ENCODE measurements at places on chromosomes 4 and X.

- no peak for DNase-seq
These were observed 67.5 kb upstream of the DDX60 start for GRCh38 chr4:168386002-168386401.

- DNase-seq, result peak; percentile 40
These were observed 1.5 kb downstream of the P2RY8 start for GRCh38 chrX:1535241-1536041.

DNA sequence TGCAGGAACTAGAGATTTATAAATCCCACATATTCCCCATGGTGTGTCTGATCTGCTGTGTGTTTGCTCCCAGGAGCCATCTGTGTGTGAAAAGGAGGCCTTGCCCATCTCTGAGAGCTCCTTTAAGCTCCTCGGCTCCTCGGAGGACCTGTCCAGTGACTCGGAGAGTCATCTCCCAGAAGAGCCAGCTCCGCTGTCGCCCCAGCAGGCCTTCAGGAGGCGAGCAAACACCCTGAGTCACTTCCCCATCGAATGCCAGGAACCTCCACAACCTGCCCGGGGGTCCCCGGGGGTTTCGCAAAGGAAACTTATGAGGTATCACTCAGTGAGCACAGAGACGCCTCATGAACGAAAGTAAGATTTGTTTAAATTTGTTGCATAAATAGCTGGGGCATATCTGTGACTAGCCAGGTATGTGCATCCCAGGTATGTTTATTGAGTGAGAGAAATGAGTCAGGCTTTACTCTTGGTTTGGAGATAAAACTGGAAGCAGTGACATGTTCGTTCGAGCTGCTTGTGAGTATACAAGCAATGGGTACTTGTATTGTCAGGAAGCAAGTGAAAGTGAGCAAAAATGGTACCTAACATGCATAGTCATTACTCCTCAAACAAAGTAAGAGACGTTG, 89.5 kb downstream of the PTTG2 start:
- DNase-seq, result no peak

DNA sequence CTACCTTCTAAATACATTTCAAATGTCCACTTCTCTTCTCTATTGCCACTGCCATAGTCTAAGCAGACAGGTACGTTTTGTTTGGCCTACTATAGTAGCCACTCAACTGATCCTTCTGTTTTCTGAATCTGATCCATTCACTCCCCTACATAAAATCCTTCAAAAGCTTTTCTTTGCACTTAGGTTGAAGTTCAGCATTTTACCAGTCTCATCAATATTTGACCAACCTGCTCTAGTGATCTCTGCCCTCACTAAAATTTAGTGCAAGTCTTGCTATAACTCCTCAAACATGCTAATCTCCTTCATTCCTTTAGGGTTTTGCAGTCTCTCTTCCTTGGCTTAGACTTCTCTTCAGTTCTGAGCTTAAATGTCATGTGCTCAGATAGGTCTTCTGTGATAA, 33.4 kb downstream of the EGF start:
- DNase-seq, result no peak

- no peak for DNase-seq
These were observed 206.5 kb downstream of the ENOX2 start for GRCh38 chrX:130696542-130696941.

- no peak for DNase-seq
These were observed 12.7 kb downstream of the WFS1 start for GRCh38 chr4:6282314-6282771.

GRCh38 chr4:16969696-16970135, 71.3 kb upstream of the LDB2 start:
- no peak for DNase-seq

- DNase-seq, result no peak
These were observed 72.8 kb downstream of the IRF2 start for GRCh38 chr4:184401397-184402171.

DNA sequence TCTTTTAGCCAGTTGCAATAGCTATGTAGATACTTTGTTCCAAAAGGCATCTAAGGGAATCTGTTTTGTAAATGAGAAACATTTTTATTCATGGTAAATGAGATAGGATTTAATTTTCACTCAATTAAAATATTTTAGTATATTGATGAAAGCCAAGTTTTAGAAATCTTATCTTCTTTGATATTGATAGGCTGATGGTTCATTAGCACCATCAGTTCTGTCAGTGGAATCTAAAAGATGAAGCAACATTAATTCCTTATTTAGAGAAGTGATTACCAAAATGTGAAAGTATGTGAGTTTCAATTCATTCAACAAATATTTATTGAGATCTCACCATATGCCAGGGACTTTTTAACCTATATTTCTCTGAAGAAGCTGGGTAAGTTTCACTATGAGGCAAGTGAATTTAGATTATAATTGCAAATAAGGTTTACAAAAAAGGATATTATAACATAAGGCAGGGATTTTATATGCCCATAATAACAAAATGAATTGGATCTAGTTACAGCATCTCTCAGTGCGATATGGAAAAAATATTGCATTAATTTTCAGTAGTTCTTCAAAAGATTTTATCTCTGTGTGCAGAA, 79.3 kb downstream of the GABRB1 start:
- no peak for DNase-seq

- DNase-seq, result no peak
These were observed 78.7 kb downstream of the ARAP2 start for GRCh38 chr4:36165631-36166005.

- no peak for DNase-seq
These were observed 49.6 kb downstream of the SHROOM3 start for GRCh38 chr4:76484654-76485053.

DNA sequence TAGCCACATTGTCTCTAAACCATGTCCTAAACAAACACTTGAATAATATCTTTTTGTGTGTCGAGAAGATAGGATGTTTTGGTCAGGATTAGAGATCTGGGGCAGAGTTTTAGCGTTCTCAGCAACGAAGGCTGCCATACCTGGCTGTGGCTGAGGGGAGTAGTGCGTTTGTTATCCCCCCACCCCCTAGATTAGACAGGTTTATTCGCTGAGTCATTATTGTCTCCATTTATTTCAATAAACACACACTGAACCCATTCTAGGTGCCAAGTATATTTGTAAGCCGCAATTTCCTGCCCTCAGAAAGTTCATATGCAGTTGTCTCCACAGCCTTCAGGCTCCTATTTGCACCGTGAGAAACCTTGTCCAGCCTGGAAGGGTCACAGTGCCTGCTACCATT, 1684.8 kb upstream of the TENM3 start:
- no peak for DNase-seq

DNA sequence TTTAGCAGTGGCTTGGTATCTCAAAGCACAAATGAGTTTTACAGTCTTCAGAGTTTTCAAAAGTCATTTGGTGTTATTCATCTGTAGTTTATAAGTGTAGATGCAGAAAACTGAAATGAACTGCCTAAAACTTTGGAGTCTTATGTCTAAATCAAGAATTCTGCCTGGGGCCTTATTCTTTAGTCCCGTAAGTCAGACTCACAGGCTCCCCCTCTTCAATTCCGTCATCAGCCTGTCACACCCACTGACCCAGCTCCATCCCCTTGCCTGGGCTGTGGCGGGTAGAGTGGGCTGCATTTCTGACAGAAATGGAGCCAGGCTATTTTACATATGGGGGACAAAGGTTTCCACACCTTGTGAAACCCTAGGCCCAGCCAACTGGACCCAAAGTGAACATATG, 44.3 kb downstream of the TSPAN5 start:
- no peak for DNase-seq

DNA sequence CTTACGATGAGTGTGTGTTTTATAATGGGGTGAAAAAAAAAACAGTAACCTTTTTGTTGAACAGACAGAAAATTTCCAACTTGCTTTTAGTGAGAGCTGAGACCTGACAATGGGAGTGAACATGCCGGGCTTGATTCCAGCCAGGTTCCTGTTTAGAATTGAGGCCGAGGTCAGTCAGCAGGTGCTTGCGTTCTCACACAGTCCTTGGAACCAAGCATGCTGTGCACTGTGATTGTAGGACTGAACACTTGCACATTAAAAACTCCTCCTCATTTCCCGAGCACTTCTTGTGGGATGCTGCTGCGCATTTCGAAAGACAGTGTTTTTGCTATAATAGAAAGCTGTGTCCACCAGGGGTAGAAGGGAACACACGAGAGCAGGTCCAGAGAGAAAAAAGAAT, 51.8 kb downstream of the TMEM131L start:
- no peak for DNase-seq

GRCh38 chr4:1346781-1347409, at the start of gene UVSSA:
UVSSA (plus strand) TSS chr4:1347208; CDS start chr4:1348092, 884 bp downstream.
- peak; percentile 96 for DNase-seq

DNA sequence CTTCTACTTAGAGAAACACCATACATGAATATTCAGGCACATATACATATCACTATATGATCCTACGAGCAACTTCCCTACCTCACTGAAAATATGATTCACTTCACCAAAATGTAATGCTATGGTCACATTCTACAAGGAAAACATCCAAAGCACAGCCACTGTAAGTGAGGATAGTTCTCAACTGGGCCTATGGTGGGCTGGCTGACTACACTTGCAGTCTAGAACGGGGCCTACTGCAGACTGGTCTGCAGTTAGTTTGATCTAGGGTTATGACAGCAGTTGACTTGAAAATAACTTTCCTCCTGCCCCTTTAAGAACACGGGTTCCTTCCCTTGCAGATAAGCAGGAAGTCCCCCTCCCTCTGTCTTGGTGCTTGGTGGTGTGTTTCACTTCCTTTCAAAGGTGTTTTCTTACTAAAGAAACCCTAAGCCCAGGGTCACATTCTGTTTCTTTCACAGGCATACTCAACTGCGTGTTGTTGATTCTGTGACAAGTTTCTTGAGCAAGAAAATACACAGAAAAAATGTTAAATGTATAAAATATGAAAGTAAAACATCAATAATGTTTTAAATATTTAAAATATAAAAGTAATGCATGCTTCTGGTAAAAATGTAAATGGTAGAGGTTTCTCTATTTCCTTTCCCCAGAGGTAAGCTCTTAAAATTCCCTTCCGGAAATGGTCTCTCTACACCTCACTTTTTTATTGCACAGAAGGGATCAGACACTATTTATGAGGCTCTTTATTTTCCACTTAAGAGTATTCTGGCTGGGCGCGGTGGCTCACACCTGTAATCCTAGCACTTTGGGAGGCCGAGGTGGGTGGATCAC, 18.0 kb upstream of the TMSB4X start:
- DNase-seq, result peak; percentile 87

DNA sequence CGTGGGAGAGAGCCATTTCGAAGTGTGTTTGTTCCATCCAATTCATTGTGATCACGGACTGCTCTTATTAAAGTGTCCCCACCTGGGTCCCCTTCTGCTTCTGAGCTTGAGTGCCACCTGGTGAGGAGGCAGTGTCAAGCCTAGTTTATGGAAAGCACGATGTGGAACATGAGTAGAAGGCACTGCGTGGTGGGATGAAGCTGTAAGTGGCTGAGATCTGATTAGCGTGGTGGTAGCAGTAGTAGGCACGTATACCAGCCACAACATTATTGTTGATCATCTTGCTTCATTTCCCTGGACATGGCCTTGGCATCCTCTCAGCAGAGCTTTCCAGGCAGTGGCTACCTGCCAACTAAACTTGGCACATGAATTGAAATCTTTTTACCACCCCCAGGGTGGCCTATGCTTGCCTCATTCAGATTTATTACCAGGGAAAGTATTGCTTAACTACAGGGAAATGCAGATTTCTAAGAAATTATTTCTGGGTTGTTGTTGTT, 46.4 kb downstream of the GPAT3 start:
- no peak for DNase-seq

DNA sequence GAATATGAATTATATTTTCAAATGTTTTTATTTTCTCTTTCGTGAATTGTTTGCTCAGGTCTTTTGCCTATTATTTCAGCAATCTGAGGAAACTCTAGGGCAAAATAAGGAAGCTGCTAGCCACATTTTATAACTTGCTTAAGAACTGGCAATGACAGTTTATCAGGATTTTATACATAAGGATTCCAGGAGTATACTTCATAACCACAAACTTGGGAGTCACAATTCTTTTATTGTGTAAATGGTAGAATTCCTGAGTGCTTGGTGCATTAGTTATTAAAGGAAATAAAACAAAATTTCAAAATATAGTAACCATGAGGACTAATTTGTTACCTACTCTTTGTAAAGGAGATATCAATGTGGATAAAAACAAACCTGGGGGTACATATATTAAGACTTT, 54.4 kb downstream of the PALLD start:
- no peak for DNase-seq

DNA sequence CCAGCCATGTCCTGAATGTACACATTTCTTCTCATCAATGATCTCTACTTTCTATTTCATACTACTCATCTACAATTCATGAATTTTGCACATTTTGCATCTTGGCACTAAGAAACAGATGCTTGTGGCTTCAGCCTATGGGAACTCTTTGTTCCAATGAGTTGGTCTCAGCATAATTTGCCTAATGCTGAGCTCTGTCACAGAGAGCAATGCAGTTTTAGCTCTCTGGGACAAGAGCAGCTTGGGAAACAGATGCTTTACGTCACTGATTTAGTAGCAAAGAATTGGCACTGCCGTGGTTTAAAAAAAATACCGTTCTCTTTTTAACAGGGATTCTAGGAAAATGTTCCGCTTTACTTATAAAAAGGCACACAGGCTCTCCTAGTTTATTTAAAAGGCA, 162.4 kb downstream of the WDFY3 start:
- DNase-seq, result no peak

GRCh38 chrX:15694941-15695451, 30.4 kb upstream of the CLTRN start:
- no peak for DNase-seq

DNA sequence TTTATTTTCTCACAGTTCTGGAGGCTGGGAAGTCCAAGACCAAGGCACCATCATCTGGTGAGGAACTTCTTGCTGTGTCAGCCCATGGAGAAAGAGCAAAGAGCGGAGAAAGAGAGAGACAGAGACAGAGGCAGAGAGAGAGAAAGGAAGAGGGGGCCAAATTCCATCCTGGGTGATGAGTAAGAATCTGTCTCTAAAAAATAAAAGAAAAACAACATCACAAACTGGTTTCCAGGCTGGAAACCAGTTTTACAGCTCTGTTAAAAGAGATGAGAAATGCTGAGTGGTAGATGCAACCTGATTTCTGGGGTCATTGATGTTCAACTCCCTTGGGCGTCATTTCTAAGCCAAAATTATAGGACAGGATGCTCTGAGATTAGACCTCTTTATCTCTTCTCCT, 72.9 kb downstream of the SHOX start:
- no peak for DNase-seq

DNA sequence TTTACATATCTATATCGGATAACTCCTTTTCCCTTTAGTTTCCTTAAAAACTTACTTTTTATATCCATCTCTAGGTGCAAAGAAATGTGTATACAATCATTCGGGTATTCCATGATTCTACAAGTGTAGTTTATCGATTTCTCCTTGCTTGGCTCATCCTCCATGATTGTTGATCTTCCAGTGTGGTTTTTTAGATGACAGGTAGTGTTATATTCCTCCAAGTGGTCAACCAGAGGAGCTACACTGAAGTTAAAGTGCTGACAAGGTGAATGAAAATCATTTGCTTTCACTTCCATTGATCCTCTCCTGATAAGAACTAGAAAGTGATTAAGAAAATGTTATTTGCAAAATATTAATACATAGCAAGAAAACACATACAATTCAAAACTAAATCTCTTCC, 38.5 kb downstream of the TMEM156 start:
- no peak for DNase-seq

GRCh38 chr4:151781026-151781425, 20.2 kb upstream of the GATB start:
- DNase-seq, result no peak

All from Kasumi-1 (cell line).